CD14-positive monocyte (primary cell): ENCODE measurements at places on chromosomes 1 and 21.

DNA sequence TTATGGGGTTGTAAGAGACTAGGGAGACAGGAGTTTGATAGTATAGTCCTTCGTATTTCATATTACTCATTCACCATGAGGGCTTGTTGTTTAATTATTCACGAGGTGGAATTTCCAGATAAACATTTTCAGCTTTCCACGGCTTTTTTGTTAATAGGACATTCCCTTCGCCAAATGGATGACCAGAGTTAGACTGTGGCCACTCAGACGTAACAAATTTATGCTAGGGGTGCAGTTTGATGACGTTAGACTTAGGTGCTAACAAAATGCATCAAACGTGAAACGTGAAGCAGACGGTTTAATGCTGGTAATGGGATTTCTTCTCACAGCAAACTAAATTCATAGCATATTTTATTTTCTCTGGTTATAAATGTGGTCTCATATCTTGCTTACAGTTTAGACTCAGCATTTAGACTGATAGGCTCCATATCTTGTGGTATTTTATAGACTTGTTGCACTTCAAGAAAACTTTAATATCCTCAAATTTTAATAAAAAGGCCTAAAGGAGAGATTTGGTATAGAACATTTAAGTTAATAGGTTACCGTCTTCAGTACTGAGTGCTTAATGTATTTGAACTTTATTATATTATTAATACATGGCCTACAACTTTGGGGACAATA lies 2.3 kb downstream of the DHX9 start:
- no peak for DNase-seq

DNA sequence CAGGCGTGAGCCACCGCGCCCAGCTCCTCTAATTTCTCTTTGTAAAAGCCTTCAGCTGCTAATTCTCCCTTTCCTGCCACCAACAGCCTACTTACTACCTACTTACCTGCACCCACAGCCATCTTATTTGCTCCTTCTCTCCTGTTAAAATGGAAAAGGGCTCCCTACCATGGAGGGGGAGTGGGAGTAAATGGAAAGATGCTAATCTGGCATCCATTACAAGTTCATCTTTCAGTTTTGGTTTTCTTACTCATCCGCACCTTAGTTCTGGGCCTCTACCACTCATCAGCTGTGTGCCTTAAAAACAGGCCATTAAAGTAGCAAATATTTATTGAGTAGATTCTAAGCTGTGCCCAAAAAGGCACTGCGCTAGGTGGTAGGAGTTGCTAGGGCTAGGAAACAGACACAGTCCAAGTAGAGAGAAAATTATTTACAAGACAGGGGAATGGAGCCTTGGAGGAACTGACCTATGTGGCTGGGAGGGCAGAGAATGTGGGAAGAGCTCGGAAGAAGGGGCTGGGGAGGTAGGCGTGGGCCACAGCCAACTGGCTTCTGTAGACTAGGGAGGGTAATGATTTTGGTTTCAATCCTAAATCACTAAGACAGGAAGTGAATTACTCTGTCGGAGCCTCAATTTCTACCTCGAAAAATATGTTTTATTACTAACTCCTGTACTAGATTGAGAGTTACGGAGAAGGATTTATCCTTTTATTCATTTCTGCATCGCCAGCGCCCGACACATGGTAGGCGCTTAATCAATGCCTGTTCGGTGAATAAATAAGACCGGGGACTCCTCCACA lies 685 bp upstream of the DDI2 start:
- DNase-seq: peak; percentile 10

- DNase-seq: no peak
Observed at GRCh38 chr1:50218344-50219120, 109.8 kb downstream of the ELAVL4 start.

DNA sequence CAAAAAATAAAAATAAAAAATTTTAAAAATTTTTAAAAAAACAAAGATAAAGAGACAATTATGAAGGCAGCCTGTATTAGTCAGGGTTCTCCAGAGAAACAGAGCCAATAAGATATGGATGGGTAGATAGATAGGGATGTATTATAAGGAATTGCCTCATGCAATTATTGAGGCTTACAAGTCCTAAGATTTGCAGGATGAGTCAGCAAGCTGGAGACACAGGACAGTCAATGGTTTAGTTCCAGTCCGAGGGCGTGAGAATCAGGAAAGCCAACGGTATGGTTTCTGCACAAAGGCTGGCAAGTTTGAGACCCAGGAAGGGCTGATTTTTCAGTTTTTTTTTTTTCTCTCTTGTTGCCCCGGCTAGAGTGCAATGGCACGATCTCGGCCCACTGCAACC lies 24.1 kb upstream of the EIF4G3 start:
- no peak for DNase-seq

DNA sequence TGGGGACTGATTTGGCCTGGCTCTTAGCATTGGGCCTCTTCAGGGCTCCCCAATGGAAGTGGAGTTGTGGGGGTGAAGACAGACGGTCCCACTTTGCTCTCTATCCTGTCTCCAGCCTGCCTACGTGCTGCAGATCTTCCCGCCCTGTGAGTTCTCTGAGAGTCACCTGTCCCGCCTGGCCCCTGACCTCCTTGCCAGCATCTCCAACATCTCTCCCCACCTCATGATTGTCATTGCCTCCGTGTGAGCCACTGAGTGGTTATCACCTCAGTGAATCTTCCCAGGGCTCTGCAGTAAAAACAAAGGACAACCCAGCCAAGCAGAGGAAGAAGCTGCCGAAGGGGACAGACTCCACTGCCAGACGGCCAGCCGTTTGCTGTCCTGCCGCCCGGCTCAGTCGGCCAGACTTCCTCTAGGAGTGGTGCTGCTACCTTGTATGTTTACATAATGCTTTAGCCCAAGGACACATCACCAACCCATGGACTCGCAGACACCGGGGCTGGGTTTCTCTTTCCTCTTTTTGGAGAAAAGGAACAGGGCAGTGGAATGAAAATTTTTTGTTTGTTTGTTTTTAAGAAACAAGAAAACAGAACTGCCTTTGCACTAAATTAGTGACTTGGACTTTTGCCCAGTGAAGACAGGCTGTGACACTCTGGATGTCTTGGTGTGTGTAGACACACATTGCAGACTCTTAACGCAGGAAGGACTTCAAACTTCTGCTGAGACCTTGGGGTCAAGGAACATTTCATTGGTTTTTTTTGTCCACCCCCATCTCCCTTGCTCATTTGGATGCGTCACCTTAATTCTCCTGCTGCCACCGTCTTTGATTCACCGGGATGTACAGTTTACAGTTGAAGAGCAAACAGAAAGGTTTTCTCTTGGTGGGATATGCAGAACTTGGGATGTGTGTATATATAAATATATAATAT lies 36.5 kb downstream of the ZBTB17 start:
- DNase-seq: no peak

GRCh38 chr1:20483833-20484518 lies 2.0 kb downstream of the CAMK2N1 start:
- no peak for DNase-seq

DNA sequence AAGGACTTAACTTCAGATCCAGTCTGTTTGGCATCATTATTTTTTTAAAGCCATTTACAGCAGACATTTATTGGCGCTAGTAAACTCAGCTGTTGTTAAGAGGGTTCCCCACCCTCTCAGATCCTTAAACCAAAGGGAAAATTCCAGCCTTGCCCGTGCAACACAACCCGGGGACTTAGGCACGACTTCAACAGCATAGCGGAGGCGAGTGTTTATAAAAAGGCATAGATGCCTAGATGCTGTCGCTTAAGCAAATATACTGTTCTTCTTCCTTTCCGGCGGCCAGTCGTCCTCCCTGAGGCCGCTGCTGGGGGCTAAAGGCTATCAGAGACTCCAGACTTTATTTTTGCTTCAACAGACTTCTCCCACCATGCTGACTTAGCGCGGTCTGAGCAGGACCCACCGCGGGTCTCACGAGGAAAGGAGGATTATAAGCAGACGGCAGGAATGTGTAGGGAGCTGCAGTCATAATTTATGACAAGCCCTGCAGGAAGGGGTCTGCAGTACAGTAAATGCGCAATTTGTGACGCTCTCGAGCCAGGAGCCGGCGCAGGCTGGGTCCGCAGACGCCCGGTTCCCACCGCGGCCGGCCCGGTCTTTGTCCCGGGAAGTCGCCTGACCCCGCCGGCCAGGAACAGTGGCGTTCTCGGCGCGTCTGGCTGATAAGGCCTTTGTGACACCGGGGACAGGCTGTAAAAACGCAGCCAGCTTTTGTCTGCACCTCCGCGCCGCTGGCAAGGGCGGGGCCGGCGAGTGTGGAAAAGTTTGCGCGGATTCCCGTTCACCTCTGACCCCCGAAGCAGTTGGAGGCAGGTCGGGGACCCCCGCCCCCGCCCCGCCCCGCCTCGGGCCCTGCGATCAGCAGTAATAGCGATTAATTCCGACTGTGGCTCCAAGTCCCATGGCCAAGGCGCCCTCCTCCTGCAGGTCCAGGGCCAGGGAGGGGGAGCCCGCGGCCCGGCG lies 61.2 kb upstream of the ARHGEF16 start:
- DNase-seq: no peak

- no peak for DNase-seq
Observed at GRCh38 chr1:44903011-44903680, 60.1 kb upstream of the PTCH2 start.

DNA sequence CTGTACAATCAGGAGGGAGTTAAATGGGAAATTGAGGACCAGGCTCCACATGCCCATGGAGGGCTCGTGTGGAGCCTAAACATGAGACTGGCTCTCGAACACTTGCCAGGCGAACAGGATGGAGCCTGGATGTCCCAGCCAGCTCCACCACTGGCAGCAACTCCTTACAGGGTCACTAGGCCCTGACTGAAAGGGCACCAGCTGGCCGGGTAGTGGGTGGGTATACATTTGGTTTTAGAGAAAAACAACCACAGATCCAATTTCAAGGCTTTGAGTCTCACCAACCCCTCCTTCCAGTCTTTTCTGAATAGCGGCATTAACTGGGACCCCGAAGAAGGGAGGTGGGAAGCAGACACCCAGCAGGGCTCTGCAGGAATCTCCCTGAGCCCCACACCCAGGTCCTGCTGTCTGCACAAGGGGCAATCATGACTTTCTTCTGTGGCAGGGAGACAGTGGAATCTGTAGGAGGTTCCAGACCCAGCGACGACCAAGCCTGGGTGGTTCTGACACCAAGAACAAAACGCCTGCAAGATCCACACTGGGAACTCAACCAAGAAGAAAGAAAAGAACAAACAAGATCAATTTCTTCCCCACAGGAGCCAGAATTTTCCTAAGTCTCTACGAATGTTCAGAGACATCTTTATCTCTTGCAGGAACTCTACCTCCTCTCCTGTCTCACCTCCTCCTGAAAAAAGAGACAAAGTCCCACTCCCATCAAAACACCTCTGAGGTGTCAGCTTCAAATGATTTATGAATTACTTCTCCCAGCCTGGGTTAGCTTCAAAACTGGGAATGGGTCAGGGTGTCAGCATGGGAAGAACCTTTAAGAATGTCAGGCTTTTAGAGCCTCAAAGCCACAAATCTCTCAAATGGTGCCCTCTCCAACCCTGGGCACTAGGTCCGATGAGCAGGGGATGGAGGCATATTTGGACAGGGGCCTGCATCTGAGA lies 26.5 kb upstream of the SRP9 start:
- no peak for DNase-seq

DNA sequence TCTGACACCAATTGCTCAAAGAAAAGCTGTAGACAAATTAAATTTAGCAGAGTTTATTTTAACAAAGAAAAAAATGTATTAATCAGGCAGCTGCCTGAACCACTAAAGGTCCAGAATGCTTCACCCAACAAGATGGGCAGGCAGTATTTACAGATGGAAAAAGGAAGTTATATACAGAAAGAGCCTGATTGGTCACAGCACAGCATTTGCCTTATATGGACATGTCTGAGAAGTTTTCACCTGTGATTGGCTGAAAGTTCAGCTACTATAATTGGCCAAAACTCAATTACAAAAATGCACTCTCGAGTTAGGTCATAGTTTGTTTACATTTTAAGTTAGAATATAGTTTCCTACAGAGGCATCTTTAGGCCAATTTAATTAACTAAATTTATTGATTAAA lies 15.1 kb upstream of the FMO1 start:
- no peak for DNase-seq

- DNase-seq: no peak
Observed at GRCh38 chr1:109763646-109764415, at the start of gene EPS8L3. Gene EPS8L3, minus strand, starts transcription at chr1:109763923. Its CDS starts 2,174 bp downstream, at chr1:109761749.

DNA sequence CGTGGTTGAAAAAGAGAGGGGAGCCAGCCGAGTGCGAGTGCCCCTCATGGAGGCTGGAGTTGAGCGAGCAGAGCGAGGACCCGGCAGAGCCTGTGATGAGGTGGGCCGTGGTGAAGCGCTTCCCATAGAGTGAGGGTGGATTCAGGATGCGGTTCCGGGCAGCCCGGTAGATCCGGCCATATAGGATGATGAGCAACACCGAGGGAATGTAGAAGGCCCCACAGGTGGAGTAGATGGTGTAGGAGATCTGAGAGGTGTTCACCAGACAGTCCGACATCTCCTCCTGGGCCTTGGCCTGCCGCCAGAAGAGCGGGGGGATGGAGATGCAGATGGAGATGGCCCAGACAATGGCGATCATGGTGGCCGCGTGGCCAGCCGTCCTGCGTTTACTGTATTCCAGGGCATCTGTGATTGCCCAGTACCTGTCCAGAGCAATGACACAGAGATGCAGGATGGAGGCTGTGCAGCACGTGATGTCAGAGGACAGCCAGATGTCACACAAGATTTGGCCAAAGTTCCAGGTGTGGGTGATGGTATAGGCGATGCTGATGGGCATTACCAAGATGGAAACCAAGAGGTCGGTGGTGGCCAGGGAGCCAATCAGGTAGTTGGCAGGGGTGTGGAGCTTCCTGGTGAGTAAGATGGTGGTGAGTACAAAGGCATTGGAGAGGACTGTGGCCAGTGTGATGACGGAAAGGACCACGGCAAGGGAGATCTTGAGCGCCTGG lies 23.7 kb downstream of the HTR1D start:
- DNase-seq: no peak

DNA sequence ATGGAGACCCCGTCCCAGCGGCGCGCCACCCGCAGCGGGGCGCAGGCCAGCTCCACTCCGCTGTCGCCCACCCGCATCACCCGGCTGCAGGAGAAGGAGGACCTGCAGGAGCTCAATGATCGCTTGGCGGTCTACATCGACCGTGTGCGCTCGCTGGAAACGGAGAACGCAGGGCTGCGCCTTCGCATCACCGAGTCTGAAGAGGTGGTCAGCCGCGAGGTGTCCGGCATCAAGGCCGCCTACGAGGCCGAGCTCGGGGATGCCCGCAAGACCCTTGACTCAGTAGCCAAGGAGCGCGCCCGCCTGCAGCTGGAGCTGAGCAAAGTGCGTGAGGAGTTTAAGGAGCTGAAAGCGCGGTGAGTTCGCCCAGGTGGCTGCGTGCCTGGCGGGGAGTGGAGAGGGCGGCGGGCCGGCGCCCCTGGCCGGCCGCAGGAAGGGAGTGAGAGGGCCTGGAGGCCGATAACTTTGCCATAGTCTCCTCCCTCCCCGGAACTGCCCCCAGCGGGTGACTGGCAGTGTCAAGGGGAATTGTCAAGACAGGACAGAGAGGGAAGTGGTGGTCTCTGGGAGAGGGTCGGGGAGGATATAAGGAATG lies 505 bp downstream of the LMNA start:
- no peak for DNase-seq

- no peak for DNase-seq
Observed at GRCh38 chr1:245095903-245096302, 58.9 kb upstream of the KIF26B start.

GRCh38 chr1:45014321-45015028 lies 2.4 kb downstream of the UROD start:
- DNase-seq: peak; percentile 73
